Activated CD4-positive, alpha-beta T cell treated with anti-CD3 and anti-CD28 coated beads, Interleukin-2, amount 50 U/mL, for 16 hours (primary cell): ENCODE measurements at places on chromosomes 5 and 9.
A peak's percentile ranks its signal among the peaks of the same experiment; 100 is the strongest.

GRCh38 chr5:175855041-175855720 is 16.2 kb upstream of the CPLX2 start:
- no peak for DNase-seq

DNA sequence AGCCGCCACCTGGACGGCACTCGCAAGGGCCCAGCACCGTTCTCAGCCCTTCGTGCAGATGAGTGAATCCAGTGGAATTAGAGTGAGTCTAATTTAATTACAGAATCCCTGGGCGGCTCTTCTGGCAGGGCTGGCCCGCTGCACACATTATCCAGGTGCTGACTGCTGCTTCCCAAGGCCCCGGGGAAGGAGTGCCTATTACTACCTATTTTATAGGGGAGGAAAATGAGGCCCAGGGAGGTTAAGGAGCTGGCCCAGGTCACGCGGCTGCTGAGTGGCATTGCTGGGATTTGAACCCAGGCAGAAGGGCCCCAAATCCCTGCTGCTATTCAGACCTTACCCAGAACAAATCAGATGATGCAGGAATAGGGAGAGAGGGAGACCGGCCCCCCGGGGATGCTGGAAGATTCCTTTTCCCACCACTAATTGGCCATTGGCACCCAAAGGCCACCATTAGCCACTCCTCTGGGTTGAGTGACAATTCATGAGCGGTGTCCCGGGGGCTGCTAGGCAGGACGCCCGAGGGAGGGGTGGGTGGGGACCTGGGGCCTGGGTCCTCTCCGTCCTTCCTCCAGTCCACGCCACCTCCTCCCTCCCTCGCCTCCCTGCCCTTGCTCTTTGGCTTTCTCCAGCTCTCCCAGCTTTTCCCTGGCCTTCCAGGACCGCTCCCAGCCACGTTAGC is 10.3 kb upstream of the QRFP start:
- no peak for DNase-seq

GRCh38 chr5:141697586-141697985 is 15.6 kb upstream of the ARAP3 start:
- DNase-seq = no peak

- DNase-seq = no peak
These were observed 223.4 kb downstream of the PARP8 start for GRCh38 chr5:50889790-50890189.

GRCh38 chr5:149201121-149201637 is 59.9 kb downstream of the ABLIM3 start:
- no peak for DNase-seq

DNA sequence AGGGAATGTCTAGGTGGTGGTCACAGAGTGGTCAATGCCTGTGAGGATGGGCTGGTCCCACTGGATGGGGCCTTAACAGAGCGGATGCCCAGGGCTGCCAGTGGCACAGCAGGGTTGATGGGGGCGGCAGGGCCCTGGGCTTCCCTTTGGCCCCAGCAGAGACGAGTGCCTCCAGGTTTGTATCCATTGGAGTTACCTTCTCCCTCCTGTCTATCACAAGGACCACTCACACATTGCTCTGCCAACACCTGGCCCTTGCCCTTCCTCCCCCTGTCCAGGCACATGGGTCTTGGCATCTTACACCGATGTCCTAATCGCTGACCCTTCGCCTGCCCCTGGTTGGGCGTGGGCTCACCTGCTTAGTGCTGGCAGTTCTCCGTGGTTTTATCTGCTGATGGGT is 26.2 kb upstream of the IRX4 start:
- DNase-seq = no peak

GRCh38 chr5:55102348-55102747 is at the start of gene GZMA:
TSS of gene GZMA (plus strand) at chr5:55102646. CDS start at chr5:55102683, 37 bp downstream.
- peak; percentile 67 for DNase-seq

- peak; percentile 16 for DNase-seq
These were observed 52.6 kb upstream of the ARAP3 start for GRCh38 chr5:141734501-141735229.

DNA sequence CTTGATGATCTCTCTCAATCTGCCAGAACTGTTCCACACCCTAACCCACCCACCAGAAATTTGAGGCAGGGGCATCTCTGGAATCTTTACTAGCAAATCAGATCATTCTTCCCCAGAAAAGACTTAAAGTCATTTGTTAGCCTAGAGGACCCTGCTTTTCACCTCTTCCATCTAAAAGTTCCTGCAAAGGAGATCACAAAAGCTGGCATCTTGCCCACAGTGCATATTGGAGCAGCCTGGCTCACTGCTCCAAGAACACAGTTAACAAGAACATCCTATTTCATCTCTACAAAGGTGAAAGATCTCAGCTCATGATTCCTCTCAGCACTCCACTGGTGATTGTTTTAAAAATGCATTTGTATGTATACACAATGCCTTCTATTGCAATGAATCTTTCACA is 36.3 kb downstream of the GABRP start:
- no peak for DNase-seq

GRCh38 chr5:150066901-150067396 is 19.4 kb downstream of the CSF1R start:
- DNase-seq = peak; percentile 80

- no peak for DNase-seq
These were observed 865 bp upstream of the FAM193B start for GRCh38 chr5:177555228-177555627.

GRCh38 chr5:107290780-107291398 is 379.8 kb downstream of the EFNA5 start:
- no peak for DNase-seq

DNA sequence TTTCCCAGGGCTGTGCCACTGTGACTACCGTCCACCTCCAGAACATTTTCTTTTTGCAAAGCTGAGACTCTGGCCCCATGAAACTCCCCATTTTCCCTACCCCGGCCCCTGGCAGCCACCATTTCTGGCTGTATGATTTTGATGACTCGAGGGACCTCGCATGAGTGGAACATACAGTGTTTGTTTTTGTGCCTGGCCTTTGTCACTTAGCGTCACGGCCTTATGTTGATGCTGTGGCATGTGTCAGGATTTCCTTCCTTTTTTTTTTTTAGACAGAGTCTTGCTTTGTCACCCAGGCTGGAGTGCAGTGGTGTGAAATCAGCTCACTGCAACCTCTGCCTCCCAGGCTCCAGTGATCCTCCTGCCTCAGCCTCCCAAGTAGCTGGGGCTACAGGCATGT is 42.7 kb downstream of the ASS1 start:
- DNase-seq = no peak

- no peak for DNase-seq
These were observed 19.7 kb downstream of the OR2V2 start for GRCh38 chr5:181166812-181167733.

- DNase-seq = no peak
These were observed 361.6 kb downstream of the YTHDC2 start for GRCh38 chr5:113875096-113875495.

GRCh38 chr9:23412458-23412857 is 413.6 kb downstream of the ELAVL2 start:
- no peak for DNase-seq

DNA sequence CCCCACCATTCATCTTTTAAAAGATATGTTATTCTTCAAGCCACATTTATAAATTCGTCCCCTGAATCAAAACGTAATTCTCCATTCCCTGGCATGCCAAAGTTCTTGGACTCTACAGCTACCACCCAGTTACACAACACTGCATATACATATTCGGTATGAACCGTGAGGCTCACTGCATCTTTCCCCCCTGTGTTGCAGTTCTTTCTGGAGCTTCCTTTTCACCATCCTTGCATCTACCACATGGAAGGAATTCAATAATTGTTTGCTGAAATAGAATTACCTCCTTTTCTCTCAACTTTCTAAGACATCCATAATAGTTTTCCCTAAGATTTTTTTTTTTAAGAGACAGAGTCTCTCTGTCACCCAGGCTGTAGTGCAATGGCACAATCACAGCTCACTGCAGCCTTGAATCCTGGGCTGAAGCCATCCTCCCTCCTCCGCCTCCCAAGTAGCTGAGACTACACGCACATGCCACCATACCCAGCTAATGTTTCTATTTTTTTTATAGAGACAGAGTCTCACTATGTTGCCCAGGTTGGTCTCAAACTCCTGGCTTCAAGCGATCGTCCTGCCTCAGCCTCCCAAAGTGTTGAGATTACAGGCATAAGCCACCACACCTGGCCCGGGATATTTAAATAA is 3.3 kb downstream of the LPAR1 start:
- DNase-seq = no peak

GRCh38 chr5:87229780-87230179 is 37.9 kb upstream of the RASA1 start:
- DNase-seq = no peak

- DNase-seq = no peak
These were observed 7.9 kb upstream of the C1QTNF2 start for GRCh38 chr5:160378330-160378729.

DNA sequence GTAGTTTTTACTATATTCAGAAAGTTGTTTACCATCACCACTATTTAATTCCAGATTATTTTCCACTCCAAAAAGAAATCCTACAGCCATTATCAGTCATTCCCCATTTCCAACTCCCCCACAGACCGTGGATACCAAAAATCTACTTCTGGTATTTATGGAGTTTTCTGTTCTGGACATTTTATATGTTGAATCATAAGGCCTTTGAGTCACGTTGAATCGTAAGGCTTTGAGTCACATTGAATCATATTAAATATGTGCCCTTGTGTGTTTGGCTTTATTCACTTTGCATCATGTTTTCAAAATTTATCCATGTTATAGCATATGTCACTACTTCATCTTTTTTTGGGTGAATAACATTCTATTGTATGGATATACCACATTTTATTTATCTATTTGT is 454.1 kb upstream of the NUDT12 start:
- no peak for DNase-seq

DNA sequence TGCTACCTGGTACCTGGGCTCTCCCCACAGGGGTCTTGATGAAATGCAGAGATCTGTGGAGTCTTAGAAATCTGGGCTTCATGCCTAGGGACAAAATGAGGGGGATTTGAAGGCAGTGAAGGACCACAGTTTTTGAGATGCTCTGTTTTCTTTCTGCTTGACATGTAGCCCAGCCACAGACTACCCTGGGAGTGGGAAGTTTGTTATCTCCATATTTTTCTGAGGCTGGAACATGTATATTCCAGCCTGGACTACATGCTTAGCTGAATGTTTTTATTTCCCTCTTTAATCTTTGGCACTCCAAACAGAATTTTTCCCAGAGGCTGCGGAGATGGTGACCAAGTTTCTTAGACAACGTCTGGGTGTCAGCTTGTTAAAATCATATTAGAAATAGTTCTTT is 252.9 kb downstream of the PAPPA start:
- DNase-seq = no peak

GRCh38 chr5:14342306-14342705 is 199.2 kb downstream of the TRIO start:
- peak; percentile 6 for DNase-seq

DNA sequence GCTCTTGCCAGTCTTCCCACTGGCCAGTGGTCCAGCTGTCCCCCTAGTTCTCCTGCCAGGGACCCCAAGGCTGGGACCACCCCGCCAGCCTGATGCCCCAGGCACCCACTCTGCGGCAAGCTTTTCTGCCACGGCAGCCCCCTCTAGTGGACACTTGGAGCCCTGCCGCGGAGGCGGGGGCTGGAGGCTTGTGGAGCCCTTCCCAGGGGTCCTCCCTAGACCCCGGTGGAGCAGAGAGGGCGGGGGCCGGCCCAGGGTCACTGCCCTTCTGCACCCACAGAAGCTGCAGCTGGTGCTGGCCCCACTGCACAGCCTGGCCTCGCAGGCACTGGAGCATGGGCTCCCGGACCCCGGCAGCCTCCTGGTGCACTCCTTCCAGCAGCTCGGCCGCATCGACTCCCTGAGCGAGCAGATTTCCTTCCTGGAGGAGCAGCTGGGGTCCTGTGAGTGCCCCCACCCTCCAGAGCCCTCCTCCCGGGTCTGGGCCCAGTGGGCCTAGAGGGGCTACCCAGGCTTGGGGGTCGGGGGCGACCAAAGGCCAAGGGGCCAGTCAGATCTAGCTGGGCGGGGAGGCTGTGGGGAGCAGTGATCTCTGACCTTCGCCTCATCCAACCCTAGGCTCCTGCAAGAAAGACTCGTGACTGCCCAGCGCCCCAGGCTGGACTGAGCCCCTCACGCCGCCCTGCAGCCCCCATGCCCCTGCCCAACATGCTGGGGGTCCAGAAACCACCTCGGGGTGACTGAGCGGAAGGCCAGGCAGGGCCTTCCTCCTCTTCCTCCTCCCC is 9.1 kb downstream of the EGFL7 start:
- DNase-seq = peak; percentile 35

DNA sequence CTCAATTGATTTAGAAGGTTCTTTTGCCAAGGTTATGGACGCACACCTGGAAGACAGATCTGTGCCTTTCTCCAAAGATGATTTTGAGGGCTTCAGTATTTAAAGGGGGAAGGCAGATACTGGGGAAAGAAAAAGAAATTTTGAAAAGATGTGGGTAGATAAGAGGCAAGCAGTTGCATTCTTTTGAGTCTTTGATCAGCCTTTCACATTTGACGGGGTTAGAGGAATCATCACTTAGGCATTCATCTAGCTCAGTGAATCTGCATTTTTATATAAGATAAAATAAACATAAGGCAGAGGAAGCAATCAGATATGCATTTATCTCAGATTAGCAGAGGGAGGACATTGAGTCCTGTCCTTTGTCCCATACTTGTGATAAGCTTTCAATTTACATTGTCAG is 243.4 kb upstream of the RAI14 start:
- no peak for DNase-seq

DNA sequence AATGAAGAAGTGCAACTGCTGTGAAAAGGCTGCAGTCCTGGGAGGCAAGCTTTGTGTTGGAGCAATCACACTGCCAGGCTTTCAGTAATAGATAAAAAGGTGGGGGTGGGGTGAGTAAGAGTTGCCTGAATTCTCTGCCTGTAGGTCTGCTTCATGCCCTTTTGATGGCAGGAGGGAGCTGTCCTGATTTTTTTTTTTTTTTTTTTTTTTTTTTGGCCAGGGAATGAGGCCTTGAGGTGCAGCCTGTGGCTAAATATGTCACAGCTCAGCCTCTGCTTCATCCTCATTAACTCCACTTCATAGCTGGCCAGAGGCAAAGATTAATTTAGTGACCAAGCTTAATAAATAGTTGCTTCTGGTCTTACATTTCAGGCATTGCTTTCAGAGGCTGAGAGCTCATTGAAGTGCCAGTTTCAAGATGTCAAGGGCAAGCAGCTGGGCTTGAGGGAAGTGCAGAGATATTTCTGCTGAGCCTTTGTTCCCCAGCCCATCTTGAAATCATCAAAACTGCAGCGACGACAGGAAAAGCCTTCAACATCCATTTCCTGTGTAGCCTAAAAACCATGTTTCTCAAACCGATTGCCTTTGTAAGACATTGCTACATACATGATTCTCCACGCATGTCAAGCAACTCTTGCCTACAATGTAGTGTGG is 134.7 kb downstream of the MACIR start:
- no peak for DNase-seq

DNA sequence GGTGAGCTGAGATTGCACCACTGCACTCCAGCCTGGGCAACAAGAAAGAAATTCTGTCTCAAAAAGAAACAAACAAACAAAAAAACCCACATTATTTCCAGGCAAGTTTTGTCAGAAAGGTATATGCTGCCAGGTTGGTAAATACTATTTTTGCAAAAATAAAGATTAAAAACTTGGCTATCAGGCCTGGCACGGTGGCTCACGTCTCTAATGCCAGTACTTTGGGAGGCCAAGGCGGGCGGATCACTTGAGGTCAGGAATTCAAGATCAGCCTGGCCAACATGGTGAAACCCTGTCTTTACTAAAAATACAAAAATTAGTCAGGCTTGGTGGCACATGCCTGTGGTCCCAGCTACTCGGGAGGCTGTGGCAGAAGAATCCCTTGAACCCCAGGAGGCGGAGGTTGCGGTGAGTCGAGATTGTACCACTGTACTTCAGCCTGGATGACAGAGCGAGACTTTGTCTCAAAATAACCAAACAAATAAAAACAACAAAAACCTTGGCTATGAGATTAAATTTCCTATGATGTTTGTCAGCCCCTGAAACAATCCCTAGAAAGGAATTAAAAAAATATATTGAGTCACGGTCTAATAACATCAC is 22.7 kb downstream of the AGXT2 start:
- DNase-seq = no peak
